ENCODE measurements at places on chromosomes 2 and 18.

DNA sequence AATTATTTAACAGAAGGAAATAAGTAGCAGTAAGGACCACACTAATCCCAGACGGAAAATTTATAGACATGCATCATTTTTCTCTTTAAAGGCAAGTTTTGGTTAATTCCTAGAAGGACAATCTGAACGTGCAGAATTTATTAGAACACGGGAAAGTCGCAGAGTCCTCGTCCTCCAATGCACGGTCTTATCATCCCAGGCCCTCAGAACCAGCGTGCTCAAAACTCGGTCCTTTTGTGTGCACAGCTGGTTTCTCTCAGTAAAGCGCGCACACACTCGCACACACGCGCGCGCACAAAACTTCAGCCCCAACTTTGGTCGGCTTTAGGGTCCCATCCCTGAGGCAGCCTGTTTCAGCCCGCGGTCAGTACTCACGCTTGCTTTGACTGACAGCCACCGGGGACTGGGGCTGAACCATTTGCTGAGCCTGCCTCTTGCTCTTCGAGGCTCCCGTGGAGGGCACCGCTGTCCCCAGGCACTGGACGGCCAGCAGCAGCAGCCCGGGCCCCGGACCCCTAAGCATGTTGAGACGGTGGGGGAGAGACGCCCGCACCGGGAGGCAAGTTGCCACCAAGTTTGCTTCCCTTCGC, 493 bp downstream of the FN1 start:
- no peak for DNase-seq

DNA sequence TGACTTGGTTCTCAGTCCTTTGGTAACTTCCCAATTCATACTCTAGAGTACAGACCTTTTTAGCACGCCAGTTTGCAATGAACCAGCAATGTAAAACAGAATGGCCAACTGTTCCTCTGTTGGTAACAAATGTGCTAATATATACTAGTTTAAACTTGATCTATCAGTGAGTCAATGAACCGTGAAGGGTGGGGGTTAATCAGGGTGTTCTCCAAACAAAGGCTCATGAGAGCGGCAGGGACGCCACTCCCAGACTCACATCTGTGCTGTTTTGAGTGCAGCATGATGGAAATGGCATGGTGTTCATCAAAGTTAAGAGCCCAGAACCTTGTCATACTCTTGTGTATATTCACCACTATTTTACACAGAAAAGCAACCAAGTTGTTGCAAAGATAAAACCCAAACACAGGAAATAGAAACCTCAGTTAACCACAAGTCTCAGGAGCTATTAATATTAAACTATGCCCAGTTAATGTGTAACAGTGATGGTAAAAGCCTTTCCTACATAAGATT, 70.3 kb downstream of the CERKL start:
- no peak for DNase-seq

GRCh38 chr2:217951091-217951490, 51.7 kb downstream of the TNS1 start:
- no peak for DNase-seq

GRCh38 chr2:242085941-242086621, 216.6 kb downstream of the RTP5 start:
- DNase-seq, result no peak

DNA sequence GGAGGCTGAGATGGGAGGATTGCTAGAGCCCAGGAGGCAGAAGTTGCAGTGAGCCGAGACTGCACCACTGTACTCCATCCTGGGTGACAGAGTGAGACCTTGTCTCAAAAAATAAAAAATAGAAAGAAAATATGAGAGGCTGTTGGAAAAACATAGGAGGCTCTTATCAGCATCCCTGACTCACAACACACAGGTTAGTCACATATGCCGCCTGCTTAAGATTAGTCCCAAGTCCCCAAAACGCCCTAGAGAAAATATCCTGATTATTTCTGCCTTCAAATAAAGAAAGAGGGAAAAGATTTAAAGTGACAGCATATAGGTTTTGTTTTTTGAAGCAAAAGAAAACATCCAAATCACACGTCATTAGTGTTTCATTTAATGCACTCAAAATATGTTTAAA, 29.8 kb upstream of the GALM start:
- DNase-seq, result no peak

- no peak for DNase-seq
Observed at GRCh38 chr18:70030728-70031127, 83.1 kb upstream of the CD226 start.

DNA sequence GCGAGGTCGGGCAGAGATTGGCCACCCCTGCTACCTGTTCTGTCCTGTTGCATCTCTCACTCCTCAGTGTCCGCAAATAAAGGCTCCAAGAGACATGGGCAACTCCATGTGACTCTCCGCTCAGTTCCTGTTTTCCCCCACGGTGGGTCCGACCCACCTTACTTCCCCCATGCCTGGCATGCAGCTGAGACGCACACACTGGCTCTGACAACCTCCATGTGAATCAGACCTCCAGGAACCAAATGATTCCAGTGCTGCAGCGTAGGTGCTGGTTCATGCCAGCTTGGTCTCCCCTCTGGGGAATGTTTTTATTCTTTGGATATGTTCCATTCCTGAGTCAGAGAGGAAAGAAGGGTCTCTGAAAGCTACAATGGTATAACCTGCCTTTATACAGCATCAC, 221.5 kb downstream of the SH3RF3 start:
- no peak for DNase-seq

DNA sequence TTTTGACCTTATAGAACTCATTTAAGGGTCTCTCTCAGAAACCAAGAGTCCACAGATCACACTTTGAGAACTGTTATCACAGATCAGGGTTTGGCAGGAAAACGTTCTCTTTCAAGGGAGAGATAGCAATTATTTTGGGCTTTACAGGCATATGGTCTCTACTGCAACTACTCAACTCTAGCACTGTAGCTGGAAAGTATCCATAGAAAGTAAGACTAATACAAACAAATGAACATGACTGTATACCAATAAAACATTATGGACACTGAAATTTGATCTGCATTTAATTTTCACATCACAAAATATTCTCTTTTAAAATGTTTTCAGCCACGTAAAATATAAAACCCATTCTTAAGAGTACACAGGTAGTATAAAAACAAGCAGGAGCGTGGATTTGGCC, 100.5 kb downstream of the TRIP12 start:
- DNase-seq, result no peak

DNA sequence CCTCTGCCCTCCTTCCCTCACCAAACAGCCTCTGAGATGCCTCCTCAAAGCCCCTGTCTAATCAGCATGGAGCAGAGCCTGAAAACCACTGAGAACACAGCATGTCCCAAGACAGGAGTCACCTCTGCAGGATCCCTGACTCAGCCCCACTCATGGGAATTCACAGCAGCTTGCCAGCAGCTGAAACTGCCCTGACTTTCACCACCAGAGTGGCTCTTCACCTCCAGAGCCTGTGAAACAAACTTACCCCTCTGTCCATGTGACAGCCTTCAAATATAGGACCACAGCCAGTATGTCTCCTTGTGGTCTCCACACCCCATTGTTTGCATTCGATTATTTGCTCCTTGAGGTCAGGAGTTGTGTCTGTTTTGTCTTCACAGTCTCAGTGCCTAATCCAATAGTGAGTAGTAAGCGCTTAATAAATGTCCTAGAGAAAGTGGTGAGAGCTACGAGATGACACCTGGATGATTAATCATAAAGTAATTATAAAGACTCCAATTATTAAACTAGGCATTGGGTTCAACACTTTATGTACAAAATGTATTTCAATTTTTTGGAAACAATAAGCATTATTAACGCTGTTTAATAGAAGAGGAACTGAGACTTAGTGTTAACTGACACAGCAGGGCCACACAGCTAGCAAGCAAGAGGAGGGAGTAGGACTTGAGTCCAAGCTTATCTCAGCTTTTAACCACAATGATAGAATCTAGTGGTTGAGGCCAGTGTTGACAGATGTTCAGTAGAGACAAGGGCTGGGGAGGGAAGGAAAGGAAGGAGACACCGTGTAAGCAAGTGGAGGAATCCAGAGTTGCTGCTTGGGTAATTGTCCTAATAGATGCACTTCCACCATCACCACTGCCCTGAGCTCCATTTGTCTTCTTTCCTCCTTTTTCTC, 358.7 kb upstream of the TNP1 start:
- DNase-seq, result no peak

DNA sequence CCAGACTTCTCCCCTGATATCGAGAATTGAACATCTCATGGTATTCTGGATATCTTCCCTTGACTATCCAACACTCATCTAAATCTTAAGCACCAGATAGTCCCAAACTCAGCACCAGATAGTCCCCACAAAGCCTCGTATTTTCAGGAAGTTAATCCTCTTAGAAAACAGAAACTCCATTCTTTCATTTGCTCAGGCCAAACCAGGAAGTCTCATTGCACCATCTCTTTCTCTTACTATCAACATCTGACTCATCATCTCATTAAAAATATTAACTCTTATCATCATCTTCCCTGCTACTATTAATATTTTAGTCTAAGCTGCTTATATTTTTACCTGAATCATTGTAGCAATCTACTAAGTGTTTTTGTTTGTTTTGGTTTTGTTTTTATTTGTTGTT, 286.4 kb downstream of the GALNT13 start:
- no peak for DNase-seq

DNA sequence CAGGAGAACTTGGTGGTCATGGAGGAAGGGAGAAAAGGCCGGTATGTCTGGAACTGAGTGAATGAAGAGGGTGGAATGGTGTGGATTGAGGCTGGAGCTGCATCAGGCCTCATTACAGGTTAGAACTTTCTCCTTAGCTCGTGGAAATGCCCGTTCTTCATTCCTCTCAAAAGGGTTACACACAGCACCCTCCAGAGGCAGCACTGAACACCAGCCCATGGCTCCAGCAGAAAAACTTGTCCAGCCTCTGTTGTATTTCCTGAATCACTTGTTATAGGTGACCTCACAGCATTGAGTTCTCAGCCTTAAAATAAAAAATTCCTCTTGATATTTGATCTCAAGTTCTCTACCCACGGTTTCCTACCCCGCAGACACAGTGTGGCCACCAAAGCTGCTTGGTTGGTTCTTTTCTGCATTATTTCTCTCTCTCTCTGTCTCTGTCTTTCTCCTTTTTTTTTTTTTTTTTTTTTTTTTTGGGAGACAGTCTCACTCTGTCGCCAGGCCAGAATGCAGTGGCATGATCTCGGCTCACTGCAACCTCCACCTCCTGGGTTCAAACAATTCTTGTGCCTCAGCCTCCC, 89.6 kb downstream of the ITGB1BP1 start:
- DNase-seq, result no peak

DNA sequence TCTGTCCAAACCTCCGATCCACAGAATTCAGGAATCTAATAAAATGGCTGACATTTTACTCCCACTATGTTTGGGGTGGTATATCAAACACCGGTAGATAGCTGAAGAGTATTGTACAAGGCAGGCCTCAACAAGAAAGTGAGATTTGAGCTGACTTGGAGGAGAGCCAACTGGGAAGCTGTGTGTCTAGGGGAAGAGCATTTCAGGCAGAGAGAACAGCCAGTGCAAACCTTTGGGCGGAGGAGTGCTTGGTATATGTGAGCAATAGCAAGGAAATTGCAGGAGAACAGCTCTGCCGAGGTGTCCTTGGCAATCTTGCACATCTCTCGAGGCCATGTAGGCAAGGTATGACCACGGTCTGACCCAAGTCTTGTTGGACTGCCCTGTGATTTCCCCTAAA, 1.8 kb upstream of the MERTK start:
- no peak for DNase-seq

- DNase-seq, result no peak
Observed at GRCh38 chr2:117621326-117621725, 193.2 kb upstream of the DDX18 start.

DNA sequence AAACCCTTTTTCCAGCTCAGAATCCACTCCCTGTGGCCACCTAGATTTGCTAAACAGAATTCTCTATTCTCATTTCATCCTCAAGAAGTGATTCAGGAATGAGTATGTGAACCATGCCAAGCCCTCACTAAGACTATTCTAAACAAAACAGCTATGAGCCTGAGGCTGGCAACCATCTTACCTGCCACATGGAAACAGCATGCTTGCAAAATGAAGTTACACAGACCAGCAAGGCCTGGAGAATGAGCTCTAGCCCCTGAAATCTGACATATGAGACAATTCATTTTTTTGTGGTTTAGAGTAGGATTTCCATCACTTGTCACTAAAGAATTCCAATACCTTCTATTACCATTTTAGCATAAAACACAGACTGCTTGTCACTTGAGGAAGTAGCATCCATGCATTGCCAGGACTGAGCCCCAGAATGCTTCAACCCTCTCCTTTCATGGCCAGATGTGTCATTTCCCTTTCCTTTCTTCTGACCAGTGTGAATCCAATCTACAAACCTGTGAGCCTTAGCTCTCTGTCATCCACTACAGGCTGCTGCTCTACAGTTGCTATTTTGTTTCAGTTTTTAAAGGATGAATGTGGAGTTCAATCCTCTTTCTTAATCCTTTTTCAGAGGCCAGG, 744.3 kb upstream of the ACVR2A start:
- no peak for DNase-seq

- DNase-seq, result no peak
Observed at GRCh38 chr18:3526421-3527354, 76.7 kb downstream of the TGIF1 start.

- DNase-seq, result no peak
Observed at GRCh38 chr18:12748671-12749070, 45.8 kb downstream of the PSMG2 start.

DNA sequence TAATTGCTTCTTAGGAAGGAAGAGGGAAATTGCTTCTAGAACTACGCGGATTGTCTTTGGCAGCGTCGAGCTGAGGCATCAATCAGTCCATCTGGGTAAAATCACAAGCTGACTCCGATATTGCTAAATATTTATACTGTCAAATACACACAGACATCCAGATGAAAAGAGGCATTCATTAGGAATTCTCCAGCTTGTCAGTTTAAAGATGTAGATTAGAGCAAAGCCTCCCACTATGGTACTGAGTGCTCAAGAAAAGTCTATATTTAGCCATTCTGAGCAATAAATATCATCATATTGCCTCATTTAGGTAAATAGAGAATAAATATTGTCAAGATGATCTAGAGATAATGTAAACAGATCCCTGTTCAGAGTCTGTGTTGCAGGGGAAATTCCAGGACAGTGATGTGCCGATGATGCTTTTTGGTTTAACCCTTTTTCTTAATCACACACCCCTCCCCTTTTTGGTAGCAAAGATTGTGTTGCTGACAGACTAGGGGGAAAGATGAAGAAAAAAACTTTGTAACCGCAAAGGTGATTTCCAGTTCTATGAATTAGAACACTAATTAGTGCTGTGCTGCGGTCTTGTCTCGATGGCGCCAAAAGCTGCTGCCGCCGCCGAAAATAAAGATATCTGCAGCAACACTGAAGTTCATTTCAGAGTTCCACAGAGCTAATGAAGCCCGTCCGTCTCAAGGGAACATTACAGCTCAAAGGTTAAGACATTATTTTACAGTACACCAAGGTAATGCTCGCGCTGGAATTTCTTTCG, 171.8 kb downstream of the PTGR3 start:
- DNase-seq, result no peak

DNA sequence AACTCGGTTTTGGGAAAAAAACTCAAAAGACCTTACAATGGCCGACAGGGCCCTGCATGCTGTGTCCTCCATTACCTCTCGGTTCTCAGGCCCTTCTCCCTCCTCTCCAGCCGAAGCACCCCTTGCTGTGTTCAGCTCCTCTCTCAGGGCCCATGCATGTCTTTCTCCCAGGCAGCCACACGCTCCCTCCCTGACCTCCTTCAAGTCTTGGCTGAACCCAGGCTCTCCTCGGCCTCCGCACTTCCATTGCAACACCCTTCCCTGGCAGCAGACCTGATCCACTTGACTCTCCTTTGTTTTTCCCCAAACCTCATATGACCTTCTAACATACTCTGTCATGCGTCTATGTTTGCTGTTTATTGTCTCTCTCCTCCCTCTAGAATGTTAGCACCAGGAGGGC, 114.0 kb downstream of the CYP26B1 start:
- no peak for DNase-seq

- no peak for DNase-seq
Observed at GRCh38 chr2:127277028-127277427, 16.9 kb downstream of the ERCC3 start.

Measured in stimulated activated CD8-positive, alpha-beta memory T cell treated with anti-CD3 and anti-CD28 coated beads, Interleukin-2, amount 100 ng/mL, for 1 hour (primary cell).